SK-N-SH treated with all-trans-retinoic acid at 6 μM for 48 hours (cell line): ENCODE measurements at places on chromosomes 13 and 19.

DNA sequence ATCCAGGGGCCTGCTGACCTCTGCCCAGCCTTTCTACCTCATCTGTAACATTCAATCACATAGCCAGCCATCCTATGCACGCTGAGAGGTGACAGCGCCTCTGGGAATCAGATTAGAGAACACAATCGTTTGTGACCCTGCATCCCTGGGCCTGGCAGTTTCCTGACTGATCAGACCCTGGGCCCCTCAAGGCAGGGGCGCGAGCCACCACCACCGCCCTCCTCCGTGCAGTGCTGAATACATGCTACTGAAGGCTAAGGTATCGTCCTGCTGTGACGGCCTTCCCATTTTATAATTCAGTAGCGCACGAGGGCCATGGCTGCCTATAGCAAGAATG is 1.3 kb downstream of the TMTC4 start:
- peak; percentile 14; the same call in 2 of the 3 replicates for ATAC-seq

GRCh38 chr19:42086188-42086736 is 10.3 kb downstream of the ZNF574 start:
- ATAC-seq, result no peak

- no peak for ATAC-seq
These were observed 210.0 kb downstream of the IRS2 start for GRCh38 chr13:109576331-109576813.

DNA sequence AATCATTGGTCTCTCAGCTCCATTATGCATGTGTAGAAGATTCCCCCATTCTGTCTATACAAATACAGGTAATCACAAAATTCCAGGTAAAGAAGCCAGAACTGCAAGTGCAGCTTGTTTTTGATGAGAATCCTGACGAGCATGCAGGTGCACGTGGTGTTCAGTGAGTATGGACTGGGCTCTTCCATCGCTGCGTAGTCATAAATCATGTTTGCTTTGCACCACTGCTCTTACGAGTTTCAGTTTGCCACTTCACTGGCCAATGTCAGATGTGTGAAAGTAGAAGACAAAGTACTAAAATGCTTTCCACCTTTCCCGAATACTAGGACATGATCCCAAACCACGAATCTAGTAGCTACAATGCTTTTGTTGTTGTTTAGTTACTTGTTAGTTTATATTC is 390.7 kb downstream of the LIG4 start:
- no peak for ATAC-seq

- no peak for ATAC-seq
These were observed 1102.0 kb upstream of the SPRY2 start for GRCh38 chr13:81442904-81443303.

GRCh38 chr13:77811381-77811780 is 107.2 kb downstream of the EDNRB start:
- no peak for ATAC-seq

DNA sequence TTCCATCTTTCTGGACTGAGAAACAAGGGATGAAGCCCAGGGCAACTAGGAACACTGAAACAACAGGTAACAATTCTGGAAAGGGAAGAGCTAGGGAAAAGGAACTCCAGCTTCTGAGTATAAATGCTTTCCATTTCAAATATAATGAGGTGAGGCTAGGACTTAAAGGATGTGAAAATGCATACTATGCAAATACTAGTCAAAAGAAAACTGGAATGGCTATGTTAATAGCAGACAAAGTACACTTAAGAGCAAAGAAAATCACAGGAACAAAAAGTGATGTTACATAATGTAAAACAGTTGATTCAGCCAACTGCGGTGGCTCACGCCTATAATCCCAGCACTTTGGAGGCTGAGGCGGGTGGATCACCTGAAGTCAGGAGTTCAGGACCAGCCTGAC is 6.2 kb downstream of the SIGLEC14 start:
- no peak for ATAC-seq

DNA sequence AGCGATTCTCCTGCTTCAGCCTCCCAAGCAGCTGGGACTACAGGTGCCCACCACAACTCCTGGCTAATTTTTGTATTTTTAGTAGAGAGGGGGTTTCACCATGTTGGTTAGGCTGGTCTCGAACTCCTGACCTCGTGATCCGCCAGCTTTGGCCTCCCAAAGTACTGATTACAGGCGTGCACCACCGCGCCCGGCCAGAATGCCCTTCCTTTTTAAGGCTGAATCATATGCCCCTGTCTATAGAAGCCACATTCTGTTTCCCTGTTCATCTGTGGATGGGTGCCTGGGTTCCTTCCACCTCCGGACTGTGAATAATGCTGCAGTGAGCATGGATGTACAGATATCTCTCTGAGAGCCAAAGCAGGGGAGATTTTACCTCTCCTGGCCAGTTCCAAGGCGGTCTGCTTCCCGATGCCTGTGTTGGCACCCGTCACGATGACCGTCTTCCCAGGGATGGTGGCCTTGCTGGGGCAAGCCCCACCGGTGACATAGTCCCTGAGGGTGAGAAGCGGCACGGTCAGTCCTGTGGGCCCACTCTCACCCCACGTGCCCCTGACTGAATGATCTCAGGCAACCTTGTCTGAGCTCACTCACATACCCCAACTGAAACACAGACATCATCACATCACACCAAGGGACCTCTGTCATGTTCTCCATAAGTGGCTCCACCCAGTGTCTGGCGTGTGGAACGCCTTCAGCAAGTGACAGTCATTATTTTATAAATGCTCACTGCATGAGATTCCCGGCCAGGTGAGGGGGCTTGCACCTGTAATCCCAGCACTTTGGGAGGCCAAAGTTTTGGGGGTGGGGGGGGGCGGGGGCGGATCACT is 4.0 kb downstream of the RDH13 start:
- ATAC-seq, result no peak

DNA sequence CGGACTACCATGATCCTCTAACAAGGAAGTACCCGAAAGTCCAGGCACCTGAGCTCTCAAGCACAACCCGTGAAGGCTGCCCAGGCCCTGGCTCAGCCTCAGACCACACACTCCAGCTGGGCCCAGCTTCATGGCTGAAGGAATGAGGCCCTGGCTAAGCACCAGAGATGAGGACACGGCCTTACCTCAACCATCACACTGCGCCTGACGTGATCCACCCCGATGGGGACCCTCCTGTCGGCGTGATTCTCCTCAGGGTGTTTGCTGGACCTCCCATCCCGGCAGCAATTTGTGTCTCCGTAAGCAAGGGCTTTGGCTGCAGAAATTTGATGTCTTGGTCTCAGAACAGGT is 56.5 kb downstream of the F2RL3 start:
- no peak for ATAC-seq

- no peak for ATAC-seq
These were observed 63.3 kb downstream of the GPR12 start for GRCh38 chr13:26697069-26697955.

DNA sequence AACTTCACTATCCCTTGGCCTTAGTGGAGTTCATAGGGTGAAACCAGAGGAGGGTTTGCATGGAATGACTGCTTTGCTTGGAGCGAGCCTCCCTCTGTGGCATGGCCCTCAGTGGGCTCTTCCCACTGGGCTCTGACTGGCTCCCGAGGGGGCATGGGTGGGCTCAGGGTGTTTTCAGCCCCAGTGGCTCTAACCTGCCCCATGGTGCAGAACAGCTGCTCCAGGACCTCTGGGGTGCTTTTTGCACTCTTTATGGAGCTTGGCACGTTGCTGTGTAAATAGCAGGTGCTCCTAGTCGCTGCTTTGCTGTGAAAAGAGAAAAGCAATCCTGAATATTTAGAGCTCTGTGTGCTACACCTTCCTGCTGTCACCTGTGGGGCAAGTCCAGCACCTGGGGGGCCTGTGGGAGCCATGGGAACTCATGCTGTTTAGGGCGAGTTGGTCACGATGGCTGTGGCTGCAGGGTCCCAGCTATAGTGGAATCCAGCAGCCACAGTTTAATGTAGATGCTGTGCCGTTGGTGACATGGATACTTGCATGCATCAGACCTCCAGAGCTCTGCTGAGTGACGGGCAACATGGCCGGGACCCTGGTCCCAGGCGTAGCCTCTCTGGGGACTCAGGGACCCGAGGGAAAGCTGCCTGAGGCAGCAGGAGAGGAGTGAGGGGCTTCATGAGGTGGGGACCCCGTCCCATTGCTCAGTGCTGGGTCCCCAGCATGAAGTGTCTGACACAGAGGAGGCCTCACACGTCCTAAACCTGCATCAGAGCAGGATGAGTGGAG is 14.3 kb upstream of the MCF2L start:
- no peak for ATAC-seq

DNA sequence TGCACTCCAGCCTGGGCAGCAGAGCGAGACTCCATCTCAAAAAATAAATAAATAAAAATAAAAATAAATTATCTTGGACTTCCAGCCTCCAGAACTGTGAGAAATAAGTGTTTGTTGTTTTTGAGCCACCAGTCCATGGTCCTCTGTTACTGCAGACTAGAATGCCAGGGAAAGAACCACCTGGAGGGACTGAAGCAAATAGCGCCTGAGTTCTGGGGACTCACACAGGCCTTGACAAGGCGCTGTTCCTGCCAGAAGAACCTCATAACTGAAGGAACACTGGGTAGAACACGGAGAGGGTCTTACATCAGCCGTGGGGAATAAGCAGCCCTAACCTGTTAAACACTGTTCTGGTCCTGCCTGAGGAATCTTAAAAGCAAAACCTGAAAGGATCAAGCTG is 8.4 kb upstream of the LENG8 start:
- ATAC-seq, result no peak

GRCh38 chr19:6925386-6925785 is 38.0 kb downstream of the ADGRE1 start:
- ATAC-seq, result peak; percentile 5; the same call in 2 of the 3 replicates

GRCh38 chr13:108595436-108596274 is 33.8 kb upstream of the MYO16 start:
- ATAC-seq, result no peak

GRCh38 chr13:100112186-100112838 is 23.4 kb downstream of the PCCA start:
- no peak for ATAC-seq

DNA sequence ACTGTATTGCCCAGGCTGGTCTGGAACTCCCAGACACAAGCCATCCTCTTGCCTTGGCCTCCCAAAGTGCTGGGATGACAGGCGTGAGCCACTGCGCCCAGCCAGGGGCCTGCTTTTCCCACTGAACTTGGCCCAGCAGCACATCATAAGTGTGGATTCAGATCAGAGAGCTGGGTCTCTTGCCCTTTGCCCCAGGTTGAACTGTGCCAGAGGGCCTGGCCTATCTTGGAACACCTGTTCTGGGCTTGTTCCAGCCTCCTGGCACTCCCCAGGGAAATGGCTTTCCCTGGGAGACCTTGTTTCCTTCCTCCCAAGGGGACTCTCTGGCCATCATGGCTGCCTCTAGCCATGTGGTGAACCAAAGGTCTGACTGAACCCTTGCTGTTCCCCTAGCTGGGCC is 3.4 kb downstream of the CC2D1A start:
- no peak for ATAC-seq

GRCh38 chr13:21219036-21219381 is 42.6 kb downstream of the MRPL57 start:
- no peak for ATAC-seq

DNA sequence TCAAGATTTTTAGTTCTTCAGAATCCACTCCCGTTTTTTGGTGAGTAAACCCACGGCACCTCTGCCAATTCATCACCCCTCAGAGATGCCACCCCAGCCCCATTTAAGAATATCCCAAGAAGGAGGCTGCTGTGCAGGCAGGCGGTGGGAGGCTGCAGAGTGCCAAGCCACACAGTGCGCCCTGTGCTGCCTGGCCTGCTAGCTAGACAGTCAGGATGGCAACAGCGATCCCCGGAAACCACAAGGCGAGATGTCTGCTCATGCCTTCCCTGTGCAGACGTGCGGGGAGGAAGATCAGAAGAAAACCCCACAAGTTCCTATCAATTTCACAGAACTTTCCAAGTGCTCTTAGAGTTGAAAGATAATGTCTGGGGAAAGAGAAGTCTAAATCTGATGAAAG is 64.8 kb upstream of the GPR183 start:
- ATAC-seq, result no peak
